Putamen (tissue), 1 donor: ENCODE measurements at places on chromosomes 5 and 9.

- no peak for DNase-seq
Measured at GRCh38 chr9:110426052-110426709, 88.5 kb upstream of the TXNDC8 start.

DNA sequence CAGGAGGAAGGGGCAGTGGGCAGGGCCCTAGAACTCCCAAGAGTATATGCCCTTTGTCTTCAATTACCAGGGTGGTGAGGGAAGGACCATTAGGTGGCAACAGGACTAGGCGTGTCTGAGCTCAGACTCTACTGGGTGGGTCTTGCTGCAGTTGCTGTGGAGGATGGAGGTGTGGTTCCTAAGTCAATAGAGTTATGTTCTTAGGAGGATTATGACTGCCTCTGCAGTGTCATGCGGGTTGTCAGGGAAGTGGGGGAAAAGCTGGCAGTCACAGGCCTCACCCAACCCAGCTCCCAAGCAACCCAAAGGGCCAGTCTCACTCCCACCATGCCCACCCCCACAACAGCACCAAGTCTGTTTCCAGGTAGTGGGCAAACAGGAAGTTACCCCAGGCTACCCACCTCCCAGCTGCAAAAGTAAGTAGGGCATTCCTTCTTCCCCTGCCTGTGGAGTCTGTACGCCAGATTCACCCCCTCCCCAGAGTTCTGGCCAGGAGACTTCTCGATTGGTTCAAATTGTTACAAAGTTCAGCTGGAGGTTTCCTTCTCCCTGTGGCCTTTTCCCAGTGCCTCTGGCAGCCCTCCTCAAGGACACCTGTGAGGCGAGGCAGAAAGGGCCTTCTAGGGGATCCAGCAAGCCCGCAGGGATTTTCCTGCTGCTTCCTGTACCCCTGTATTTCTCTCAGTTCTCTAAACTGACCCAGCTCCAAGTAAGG lies 145.3 kb downstream of the HINT1 start:
- no peak for DNase-seq

DNA sequence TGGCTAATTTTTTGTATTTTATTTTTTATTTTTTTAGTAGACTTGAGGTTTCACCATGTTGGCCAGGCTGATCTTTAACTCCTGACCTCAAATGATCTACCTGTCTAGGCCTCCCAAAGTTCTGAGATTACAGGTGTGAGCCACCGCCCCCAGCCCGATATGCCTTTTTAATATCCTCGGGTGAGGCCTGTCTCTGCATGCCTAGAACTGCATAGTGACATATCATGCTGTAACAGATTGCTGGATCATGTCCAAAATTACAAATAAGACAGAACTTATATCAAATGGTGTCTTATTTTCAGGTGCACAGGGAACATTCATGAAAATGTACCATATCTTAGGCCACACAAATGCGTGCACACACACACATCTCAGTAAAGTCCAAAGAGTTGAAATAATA lies 39.1 kb upstream of the PJA2 start:
- no peak for DNase-seq

DNA sequence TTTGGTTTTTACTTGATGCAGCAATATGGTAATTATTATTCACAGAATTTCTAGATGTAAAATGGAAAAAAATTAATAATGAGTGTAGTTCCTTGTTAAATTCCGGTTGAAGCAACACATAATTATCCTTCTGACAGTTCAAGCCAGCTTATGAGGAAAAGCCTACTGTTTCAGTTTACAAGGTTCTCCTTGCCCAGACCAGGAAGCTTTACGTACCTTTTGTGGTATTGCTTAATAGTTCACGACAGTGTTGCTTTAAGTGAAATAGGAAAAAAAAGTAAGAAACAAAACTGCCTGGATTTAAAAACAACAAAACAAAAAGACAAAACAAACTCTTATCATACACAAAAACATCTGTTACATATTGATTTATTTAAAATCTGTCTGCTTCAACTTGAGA lies 547.3 kb upstream of the C9orf72 start:
- DNase-seq = no peak

- DNase-seq = no peak
Measured at GRCh38 chr9:32456564-32456963, 69.4 kb downstream of the RIGI start.

- no peak for DNase-seq
Measured at GRCh38 chr9:103625161-103625804, 468.8 kb upstream of the SMC2 start.

DNA sequence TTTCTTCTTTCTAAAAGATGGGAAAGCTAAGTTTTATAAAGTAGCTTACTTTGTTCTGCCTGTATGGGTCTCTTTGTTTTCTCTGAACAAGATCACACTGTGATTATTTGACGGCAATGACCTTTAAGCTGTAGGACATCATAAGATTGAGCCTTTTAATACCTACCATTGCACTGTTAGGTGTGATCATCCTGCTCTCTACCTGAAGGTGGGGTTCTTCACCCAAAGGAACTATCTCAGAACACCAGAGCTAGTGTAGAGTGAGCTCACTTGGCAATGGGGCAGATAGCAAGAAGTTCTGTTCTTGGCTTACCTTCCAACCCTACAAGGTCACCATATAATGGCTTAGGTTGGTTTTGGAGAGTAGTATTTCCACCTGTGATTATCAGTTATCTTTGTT lies 200.2 kb downstream of the SPATA31D1 start:
- no peak for DNase-seq

DNA sequence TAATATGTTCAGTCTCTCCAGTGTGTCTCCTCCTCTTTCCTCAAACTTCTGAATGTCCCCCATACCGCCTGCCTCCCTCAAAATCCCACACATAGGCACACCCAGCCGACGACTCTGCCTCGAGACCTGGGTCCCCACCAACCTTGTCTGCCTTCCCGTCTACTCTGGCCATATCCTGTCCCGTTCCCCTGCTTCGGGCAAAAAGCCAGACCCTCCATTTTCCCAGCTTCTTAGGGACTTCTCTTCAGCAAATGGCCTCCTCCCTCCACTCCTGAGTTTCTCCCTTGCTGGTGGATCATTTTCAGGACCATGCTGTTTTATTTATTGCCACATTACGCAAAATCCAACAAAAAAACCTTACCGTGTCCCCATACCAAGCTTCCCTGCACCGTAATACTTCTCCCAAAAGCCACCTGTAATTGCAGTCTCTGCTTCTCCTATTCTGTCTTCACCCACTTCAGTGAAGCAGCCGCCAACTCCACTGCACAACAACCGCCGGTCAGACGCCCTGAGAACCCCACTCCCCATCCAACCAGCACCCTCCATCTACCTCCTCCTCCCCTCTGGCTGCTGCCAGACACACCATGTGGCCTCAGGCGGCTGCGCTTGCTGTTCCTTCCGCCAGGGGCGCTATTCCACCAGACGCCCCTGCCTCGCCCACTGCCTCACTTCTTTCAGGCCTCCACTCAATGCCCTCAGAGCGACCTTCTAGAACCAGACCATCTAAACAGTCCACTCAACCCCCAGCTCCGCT lies 117.0 kb downstream of the TRPM6 start:
- DNase-seq = no peak

DNA sequence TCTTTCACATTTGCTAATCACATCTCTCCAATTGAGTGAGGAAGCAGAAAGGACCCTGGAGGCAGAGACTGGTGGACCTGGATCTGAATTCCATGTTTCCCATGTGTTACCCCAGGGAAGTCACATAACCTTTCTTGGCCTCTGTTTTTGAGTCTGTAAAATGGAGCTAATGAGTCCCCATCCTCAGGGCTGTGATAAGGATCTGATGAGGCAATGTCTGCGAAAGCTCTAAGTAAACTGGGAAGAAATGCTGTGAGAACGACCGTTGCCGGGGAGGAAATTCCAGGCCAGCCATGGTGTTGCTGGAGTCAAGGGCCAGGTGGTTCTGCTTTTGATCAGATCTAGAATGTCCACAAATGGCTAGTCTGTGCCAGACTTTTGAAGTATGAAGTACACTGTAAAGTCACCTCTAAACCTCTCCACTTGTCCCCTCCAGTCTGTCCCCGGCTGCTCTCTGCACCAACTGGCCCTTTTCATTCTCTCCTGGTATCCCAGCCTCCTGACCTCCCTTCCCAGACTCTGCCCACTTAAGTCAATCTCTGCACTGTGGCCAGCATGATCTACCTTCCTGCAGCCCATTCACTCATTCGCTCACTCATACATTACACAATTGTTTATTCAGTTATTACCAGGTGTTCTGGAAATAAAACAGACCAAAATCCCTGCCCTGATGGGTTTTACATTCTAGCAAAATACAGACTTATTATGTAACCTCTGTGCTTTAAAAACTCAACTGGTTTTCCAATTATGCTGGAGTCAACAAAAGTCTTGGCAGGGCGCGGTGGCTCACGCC lies 32.5 kb upstream of the N4BP3 start:
- no peak for DNase-seq
